ENCODE measurements at places on chromosomes 7 and 10.

GRCh38 chr10:20185116-20185515 lies 368.9 kb downstream of the PLXDC2 start:
- no peak for DNase-seq

DNA sequence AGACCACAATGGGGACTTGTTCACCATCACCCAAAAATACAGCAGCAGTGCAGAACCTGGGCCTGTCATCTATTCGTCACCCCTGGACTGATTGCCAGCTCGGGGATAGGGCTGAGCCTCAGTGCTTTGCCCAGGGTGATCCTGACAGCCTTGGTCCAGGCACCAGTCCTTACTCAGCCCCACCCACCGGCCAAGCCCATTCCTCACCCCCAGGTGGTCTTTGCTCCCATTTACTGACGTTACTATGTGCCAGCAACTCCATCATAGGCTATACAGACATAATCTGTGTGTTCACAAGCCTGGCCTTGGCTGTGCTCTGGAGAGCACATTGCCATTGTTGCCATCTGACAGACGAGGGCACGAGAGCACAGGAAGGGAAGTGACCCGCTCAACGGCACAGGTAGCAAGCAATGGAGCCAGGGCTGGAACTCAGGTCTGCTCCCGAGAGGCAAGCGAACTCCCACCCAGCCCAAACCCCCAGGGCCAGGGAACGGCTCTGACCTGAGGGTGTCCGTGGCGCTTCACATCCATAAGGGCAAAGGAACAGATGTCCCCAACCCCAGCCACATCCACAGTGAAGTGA lies 6.8 kb downstream of the ATG9B start:
- DNase-seq, result no peak

DNA sequence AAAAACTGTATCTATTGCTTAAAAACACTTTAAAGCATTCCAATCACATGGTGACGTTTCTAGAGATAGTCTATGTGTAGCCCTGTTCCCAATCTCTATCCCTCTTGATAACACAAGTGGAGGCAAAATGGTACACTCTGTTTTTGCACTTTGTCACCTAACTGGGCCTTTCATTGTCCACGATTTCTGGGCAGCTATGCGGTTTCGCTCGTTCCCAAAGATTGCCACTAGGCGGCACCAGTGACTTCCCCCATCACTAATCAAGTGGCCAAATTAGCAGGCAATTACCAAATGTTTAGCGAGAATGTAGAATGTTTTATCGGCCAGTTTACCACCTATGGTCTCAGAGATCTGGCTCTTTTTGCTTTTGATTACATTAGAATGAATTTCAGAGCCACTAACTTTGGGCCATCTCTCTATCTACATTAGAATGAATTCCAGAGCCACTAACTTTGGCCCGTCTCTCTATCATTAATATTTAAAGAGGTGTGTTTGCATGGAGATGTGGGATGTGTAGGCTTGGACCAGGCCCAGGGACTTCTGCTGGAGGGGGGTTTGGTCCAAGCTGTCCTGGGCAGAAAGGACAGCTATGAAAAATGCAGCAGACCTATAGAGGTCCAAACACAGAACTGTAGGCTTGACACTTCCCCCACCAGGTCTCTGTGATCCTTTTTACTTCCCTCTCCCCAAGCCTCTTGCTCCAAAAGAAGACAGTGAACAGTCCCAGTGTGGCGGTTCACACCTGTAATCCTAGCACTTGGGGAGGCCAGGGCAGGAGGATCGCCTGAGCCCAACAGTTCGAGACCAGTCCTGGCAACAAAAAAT lies 90.1 kb downstream of the EPC1 start:
- DNase-seq, result peak; percentile 81

GRCh38 chr10:86661161-86662025 lies 6.9 kb upstream of the LDB3 start:
- no peak for DNase-seq

GRCh38 chr7:136956232-136956631 lies 87.8 kb downstream of the CHRM2 start:
- DNase-seq, result no peak

GRCh38 chr10:3330663-3331062 lies 158.1 kb upstream of the PITRM1 start:
- DNase-seq, result no peak

DNA sequence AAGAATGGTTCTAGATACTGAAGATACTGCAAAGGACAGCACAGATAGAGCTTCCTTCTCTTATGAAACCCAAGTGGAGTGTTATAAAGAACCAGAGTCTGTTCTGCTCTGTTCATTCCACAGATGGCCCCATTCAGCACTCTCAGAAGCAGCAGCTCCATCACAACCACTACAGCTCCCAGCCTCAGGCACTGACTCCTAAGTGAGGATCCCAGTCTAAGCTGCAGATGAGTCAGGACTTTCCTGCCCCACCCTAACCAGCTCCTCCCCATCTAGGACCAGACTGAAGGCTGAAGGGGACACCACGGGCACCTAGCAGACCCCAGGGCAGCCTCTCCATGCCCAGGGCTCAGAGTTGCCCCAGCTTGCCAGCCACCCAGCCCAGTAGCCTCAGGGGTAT lies 379.8 kb downstream of the GRID1 start:
- DNase-seq, result no peak

GRCh38 chr7:30062587-30062986 lies 34.4 kb downstream of the PLEKHA8 start:
- peak; percentile 30 for DNase-seq

DNA sequence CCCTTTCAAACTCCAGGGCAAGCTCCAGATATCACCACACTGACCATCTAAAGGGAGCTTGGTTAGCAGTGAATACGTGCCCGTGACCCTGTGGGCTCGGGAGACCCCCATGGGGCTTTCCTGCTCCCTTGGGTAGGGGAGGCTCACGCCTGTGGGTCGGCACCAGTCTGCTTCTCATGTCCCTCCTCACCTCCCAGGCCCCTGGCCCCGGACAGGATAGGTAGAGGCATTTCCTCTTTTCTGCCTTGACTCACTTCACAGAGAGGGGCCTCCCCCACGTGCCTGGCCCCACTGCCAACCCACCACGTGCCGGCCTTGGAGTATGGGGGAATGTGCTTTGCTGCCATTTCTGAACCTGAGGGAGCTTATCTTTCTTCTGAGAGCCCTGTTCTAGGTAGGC lies 131.3 kb upstream of the FAM20C start:
- DNase-seq, result no peak

DNA sequence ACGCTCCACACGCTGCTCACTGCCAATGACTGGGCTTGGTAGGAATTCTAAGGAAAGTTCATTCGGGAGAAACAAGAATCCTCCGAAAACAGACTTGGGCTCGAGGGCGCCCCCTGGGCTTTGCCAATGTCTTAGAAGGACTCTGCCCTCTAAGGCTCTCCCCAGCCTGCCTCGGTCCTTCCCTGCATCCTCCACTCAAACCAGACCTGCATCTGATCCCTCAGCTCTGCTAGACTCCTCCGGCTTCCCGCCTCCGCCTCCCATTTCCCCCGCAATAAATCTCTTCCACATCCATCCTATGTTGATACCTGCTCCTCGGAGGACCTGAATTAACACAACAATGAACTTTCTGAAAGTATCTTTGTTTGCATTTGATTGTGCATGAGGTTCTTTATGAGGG lies 177.6 kb downstream of the PLPP4 start:
- no peak for DNase-seq

DNA sequence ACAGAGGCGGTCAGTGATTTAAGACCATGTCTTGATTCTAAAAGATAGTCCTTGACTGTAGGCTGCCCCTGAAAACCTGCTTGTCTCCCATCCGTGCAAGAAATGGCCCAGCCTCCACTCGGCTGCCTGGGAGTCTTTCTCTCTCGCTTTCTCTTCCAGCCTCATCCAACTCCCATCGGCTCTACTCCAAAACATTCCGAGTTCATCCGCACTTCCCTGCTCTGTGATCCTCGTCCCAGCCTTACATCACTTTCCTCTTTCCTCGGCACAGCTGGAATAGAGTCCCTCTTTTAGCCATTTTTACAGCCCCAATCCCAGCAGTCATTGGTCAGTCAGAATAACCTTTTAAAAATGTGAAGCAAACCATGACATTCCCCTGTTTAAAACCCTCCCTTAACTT lies 135.1 kb downstream of the TAX1BP1 start:
- no peak for DNase-seq

- no peak for DNase-seq
Observed at GRCh38 chr7:140640727-140641523, at the start of gene DENND2A. DENND2A (minus strand) TSS chr7:140640813; CDS start chr7:140602397, 38,416 bp downstream.

DNA sequence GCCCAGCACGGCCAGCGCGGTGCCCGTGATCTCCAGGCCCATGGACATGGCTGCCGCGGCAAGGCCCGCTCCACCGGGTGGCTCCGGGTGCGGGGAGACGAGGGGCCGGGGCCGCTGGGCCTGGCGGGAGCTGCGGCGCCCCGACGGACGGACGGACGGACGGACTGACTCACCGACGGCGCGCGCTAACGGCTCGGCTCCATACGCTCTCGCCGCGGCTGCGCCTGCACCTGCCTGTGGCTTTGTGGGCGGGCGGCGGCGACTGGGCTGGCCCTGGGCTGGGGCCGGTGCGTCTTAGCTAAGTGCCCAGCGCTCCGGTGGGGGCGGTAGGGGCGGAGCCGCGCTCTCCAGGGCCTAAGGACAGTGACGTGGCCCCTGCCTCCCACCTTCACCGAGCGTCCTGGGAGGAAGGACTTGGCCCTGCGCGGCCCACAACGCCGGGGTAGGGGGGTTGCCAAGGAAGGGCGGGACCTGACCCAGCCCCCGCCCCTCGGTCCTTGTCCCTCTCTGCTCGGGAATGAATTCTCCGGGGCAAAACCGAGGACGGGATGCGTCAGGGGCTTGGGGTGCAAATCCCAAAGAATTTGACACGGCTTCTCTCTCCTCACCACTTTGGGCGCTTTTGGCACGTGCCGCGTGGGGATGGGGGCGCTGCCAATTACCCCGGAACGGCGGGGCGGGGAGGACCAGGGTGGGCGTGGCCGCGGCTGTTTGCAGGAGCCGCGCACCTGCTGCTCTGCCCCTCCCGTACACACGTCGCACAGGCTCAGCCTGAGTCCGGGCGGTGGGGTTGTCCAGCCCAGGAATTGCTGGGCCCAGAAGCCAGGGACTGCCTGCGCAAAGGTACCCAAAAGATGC lies at the start of gene CLDN3:
Gene CLDN3, minus strand, starts transcription at position 269 of the 858 bp plus-strand sequence. Its CDS starts 221 bp downstream, at position 48.
- no peak for DNase-seq

DNA sequence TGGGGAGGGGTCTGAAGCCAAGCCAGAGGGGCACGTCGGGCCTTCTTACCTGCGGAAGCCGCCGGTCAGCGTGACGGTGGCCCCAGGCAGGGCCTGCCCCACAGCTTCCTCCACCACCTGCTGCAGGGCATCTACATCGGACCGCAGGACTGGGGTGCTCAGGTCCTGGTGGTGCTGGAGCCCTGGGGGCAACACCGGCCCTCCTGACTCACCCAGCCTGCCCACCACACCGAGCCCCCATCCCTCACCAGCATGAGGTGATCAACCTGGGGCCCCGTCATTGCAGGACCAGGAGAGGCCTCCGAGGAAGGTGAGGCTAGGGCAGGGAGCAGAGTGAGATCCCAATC lies 8.0 kb downstream of the POLM start:
- DNase-seq, result no peak

- DNase-seq, result no peak
Observed at GRCh38 chr10:3807928-3808496, 23.0 kb upstream of the KLF6 start.

- no peak for DNase-seq
Observed at GRCh38 chr7:82126576-82126975, 317.0 kb downstream of the CACNA2D1 start.

- DNase-seq, result no peak
Observed at GRCh38 chr10:118760265-118760664, 5.5 kb upstream of the CACUL1 start.

GRCh38 chr10:4331150-4331549 lies 494.9 kb upstream of the AKR1E2 start:
- DNase-seq, result no peak

GRCh38 chr7:150325110-150325611 lies 1.8 kb upstream of the ACTR3C start:
- DNase-seq, result no peak

GRCh38 chr10:127910464-127910770 lies 3.5 kb downstream of the PTPRE start:
- DNase-seq, result no peak

GRCh38 chr7:1988533-1988930 lies 244.2 kb downstream of the MAD1L1 start:
- no peak for DNase-seq

DNA sequence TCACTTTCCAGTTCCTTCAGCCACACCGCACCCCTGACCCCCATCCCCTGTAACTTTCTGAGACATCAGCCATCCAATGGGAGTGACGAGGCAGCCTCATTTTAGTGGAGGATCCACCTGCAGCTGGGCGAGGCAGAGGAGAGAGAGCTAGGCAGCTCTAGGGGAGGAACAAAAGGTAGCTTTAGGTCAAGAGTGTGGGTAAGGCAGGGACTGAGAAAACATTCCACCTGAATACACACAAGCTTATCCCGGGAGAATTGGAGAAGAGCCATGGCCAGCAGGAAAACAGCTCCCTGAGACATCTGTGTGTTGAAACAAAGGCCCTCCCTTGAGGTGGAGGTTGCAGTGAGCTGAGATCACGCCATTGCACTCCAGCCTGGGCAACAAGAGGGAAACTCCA lies 6.7 kb upstream of the KLRG2 start:
- no peak for DNase-seq

DNA sequence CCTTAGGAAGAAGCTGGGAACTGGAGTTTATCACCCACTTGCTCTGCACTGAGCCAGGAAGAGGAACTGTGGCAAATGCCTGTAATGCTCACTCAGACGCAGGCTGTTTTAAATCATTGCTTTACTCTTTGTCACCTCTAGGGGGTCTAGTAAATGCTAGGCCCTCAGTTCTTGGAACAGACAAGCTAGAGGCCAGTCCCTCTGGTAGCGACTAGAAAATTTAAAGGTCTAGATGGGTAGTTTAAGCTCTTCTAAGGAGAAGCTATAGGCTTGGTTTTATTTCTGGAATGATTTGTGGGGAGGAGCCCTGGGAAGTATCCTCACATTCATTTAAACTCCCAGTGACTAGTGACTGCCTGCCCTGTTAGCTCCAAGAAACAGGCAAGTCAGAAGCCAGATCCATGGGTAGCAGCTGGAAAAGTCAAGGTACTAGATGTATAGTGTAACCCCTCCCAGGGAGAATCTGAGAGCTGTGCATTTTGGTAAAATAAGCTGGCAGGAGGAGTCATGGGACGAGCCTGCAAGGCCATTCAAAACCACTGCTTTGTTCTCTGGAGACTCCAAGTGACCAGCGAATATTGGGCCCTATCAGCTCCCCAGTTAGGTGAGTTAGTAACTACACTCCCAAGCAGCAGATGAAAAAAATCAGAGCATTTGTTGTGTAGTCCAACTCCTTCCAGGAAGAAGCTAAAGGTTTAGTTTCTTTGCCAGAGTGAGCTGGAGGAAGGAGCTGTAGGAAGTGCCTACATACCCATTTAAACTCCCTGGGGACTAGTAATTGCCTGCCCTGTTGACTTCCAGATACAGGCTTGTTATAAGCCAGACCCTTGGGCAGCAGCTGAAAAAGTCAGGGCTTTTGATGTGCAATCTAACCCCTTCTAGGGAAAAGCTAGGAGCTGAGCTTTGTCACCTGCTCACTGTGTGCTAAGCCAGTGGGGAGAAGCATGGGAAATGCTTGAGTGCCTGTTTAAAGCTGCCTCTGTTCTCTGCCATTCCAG lies 68.9 kb downstream of the DYNC1I1 start:
- no peak for DNase-seq

- DNase-seq, result no peak
Observed at GRCh38 chr10:60267802-60268201, 121.9 kb downstream of the ANK3 start.

All from CD4-positive, alpha-beta T cell treated with Interleukin-4 for 1 hour (primary cell).